AG10803 (cell line): ENCODE measurements at places on chromosomes 1 and 21.

- peak; percentile 94 for DNase-seq
Observed at GRCh38 chr1:232477728-232478127, 152.2 kb downstream of the SIPA1L2 start.

- peak; percentile 98 for DNase-seq
Observed at GRCh38 chr1:60133000-60133673, 59.6 kb upstream of the C1orf87 start.

DNA sequence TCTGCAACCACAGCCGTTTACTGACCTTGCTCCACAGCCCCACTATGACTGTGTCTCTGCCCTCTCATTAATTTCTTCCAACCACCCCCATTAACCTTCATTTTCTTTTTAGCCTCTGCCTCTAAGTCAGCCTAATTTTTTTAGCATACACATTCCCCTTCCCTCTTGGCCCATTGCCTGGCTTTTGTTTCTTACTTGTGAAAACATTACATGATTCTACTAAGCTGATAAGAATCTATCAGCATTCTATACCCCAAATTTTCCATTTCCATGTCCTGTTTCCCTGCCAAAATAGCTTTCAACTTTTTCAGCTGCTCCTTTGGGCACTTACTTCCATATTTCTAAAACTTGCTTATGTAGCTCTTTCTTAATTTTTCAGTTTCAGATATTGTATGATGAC lies 79.8 kb downstream of the PCP4 start:
- DNase-seq = no peak

- DNase-seq = no peak
Observed at GRCh38 chr1:170939476-170939875, 4.1 kb downstream of the MROH9 start.

- DNase-seq = peak; percentile 11
Observed at GRCh38 chr1:41240781-41241353, 1.2 kb downstream of the SCMH1 start.

GRCh38 chr1:40079774-40080400 lies 17.2 kb downstream of the PPT1 start:
- no peak for DNase-seq

GRCh38 chr1:156499194-156499841 lies 1.3 kb downstream of the MEF2D start:
- no peak for DNase-seq

DNA sequence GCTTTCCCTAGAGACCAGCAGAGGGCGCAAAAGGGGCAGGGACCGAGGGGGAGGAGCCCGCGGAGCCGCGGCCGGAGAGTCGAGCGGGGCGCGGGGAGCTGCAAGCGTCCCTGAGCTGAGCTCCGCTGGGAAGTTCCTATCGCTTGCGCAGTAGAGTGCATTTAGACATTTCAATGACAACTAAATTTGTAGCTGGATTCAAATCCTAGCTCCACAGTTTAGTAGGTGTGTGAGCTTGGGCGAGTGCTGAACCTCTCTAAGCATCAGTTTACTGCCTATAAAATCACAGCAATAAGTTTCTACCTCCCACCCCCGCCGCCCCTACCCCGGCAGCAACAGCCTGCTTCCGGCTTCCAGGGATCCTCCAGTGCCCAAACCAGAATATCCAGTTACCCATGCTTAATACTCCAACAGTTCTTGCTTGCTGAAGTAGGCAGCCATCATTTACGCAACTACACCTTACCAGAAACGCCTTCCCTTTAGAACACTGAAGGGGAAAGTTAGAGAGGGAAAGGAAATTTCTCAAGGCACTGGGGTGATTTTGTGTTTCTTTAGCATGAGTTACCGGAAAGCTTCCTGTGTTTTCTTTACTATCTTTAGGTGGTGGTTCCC lies 9.1 kb downstream of the TLR5 start:
- DNase-seq = peak; percentile 74

DNA sequence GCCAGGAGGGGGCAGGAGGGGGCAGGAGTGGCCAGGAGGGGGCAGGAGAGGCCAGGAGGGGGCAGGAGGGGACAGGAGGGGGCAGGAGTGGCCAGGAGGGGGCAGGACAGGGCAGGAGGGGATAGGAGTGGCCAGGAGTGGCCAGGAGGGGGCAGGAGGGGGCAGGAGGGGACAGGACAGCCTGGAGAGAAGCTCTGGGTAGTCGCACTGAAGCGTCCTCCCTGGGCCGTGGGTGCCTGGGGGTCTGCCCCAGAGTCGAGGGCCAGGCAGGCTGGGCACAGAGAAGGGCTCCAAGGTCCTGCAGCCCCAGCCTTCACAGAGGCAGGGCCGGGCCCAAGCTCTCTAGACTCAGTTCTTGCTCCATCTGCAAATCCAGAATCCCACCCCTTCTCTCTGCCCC lies 22.9 kb downstream of the MEGF6 start:
- DNase-seq = no peak

- DNase-seq = no peak
Observed at GRCh38 chr1:216587715-216588114, 135.5 kb downstream of the ESRRG start.

DNA sequence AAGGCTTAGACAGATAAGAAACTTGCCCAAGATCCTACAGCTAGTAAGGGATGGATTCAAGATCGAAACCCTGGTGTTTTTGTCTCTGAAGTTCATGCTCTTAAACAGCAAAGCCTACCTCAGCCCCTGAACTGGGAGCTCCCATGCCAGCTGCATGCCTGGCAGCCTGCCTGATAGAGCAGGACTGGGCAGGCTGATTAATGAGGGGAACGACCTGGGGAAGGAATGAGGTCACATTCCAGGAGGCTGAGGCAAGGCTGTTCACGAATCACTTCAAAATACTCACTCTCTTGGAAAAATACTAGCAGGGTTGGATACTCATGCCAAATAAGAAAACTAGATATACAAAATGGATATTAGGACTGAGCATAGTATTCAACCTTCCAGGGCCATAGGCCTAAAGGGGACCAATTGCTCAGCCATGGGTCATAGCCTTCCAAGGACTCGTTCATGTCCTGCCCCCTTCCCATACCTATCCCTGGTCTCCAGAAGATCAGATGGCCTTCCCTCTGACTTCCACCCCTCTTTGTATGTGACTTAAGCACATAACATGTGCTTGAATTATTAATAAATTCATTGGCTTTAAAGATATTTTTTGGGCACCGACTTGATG lies 15.6 kb upstream of the TACSTD2 start:
- DNase-seq = peak; percentile 94

DNA sequence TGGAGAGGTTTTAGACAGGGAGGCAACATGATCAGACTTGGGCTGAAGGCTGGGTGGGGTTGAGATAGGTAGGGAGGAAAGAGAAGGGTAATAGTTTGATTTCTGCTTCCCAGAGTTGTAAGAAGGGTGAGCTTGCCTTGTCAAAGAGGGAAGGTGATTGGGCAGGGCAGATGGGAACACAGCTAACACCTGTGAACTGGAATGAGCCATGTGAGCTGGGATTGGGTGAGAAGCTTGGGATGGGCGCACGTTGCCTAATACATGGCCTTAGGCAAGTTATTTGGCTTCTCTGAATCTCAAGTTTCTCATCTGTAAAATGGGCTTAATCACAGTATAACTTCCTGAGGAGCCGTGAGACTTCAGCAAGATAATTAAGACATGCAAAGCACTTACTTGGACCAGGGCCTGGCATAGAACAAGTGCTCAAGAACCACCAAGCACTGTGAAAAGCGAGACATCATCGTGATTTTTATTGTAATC lies 33.8 kb upstream of the ID3 start:
- DNase-seq = no peak

DNA sequence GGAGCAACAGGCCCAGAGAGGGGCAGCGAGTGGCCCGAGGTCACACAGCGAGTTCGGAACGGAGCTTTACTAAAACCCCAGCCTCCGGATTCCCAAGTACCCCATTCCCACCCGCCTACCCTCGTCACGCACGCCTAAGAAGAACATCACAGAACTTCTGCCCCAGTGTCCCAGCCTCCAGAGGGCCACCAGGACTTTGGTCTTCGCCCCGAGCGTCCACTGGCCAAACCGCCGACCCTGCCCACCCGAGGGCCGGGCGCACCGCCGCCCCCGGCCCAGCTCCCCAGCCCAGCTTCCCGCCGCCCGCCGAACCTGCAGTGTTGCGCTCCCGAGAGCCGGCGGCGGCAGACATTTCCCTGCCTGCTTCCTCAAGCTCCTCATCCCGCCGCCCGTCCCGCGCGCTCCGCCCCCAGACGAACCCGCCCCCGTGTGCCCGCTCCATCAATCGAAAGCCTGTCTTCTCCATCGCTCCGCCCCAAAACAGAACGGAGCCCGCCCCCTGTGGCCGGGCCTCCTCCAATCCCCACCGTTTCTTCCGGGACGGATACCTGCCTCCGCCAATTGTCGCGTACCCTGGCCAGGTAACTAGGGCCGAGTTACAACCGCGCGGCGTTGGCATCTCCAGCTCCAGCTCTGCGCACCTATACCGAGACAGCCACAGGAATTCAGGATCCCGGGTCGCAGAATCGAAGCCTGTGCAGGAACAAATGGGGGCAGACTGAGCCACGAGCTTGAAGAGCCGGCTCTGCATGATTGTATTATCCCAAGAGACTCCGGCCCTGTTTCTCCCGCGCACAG lies 15.3 kb downstream of the INPP5B start:
- DNase-seq = peak; percentile 88

DNA sequence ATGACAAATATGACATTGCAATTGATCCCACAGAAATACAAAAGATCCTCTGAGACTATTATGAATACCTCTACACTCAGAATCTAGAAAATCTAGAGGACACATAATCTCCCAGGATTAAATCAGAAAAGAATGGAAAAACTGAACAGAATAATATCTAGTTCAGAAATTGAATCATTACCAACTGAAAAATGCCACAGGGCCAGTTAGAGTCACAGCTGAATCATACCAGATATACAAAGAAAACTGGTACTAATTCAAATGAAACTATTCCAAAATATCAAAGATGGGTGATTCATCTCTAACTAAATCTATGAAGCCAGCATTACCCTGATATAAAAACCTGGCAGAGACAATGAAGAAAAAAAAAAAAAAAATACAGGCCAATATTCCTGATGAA lies 149.3 kb downstream of the BRINP3 start:
- DNase-seq = no peak

GRCh38 chr1:151992303-151993083 lies 1.2 kb downstream of the S100A10 start:
- peak; percentile 94 for DNase-seq

GRCh38 chr1:106406114-106406513 lies 650.4 kb upstream of the PRMT6 start:
- DNase-seq = no peak

DNA sequence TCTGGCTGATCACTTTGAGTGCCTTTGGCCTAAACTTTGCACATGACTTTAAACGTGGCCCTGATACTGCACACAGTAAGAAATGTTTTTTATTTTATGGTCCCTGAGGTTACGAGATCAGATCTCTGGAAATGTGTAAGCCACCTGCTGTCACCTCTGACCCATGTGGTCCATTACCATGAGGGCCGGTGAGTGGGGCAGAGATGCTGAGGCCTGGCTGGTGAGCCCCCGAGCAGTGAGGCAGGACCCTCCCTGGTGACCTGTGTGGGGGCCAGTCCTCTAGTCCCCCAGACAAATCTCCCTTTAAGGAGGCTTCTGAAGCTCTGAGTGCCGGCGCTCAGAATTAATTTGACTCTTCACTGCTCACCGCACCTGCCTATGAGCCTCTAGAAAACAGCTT lies 12.4 kb downstream of the TFF3 start:
- DNase-seq = no peak

DNA sequence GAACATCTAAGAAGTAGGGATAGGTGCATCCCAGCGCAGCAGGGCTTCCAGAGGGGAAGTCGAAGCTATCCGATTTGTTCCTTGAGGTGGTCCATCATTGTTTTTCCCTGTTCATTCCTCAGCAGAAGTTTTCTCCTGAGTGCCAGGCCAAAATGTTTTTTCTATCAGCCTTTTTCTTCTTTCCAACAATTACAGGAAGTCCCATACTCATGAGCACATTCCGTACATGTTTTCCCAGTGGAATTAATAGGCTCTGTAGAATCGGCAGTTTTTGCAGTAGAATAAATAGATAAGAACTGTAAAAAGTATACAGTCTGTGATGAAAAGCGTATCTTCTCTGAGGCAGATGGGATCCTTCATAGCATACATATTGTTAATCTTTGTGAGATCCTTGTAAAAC lies 24.8 kb downstream of the CD101 start:
- DNase-seq = peak; percentile 18

GRCh38 chr21:36508948-36509347 lies 29.0 kb upstream of the CLDN14 start:
- no peak for DNase-seq

DNA sequence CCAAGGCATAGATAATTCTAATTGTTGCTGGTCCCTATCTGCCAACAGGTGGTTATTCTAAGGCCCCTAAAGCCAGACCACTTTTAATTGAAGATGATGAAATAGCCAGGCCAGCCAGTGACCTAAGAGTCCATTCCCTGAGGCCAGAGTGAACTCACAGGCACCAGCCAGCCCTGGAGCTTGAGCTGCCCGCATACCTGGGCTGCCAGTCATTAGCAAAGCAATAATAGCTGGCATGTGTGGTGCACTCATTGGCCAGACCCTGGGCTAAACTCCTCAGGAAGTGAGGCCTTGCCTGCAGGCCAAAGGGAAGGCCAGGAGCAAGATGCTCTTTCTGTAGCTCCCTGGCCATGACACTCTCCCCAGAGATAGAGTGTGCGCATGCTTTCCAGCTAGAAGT lies 180.4 kb upstream of the KLHDC7A start:
- no peak for DNase-seq

DNA sequence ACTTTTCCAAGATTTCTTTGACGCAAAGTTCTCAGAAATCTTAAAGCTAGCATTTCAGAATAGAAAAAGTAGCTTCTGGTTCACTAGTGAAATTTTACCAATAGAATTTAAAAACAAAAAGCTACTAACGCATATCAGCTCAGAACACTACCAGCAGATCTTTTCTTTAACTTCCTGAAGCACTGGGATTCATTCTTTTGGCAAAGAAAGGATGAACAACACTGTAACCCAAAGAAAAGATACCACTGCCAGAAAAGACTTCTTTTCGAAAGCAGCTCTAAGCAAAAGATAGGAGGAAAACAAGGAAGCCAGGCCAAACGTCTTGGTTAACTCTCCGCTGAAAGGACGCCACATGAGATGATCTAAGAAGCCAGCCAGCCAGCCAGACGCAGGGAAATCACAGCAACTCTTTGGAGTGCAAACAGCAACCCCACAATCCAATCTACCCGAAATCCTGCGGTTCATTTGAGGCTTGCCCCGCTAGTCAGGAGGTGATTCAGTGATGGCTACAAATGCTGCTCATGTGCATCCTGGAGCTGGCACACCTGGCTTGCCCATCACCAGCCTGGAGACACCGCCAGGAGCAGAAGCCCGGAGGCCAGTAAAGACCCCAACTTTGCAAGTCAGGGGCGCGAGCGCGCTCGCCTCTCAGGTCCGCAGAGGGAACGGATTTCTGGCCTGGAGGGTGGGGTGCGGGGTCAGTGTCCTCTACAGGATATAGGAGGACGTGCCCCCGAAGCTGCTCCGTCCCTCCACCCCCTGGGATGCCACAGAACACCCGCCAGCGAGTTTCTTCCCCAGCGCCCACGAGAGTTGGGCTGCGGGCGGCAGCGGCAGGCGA lies 812 bp downstream of the NBPF1 start:
- peak; percentile 92 for DNase-seq

- DNase-seq = no peak
Observed at GRCh38 chr1:222554177-222554576, 6.3 kb upstream of the HHIPL2 start.

- DNase-seq = no peak
Observed at GRCh38 chr1:86271046-86271445, 114.5 kb upstream of the COL24A1 start.
